ENCODE measurements at places on chromosomes 2 and 18.

- no peak overlapping the region for H3K4me3 ChIP-seq
- DNase-seq: no peak
These were observed 100.1 kb downstream of the CTNNA2 start for GRCh38 chr2:79612999-79613398.

- no peak overlapping the region for H3K4me3 ChIP-seq
- H3K27ac ChIP-seq: no peak overlapping the region
- DNase-seq: no peak
These were observed 41.3 kb downstream of the NGEF start for GRCh38 chr2:232971744-232972143.

DNA sequence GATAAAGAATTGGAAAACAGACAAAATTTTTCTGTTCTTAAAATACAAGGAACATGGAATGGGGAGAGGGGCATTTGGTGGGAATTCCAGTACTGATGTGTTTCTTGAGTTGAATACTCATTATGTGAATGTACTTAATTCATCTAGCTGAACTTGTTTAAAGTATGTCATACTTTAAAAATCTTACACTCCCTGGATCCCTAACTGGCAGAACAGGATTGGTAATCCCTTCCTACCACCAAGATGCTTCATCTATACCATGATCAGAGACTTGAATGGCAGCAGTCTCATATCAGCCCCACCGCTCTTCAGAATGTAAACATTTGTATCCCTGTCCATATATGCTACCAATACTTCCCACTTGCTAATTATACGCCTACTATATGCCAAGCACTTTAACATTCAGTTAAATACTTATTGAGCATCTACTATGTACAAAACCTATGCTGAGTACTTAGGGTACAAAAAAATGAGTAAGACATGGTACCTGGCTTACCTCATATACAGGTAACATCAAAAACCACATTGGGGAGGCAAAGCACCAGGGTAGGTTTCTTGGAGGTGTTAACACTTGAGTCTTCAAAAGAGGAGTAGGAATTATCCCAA, 5.3 kb downstream of the MEMO1 start:
- no peak overlapping the region for H3K4me3 ChIP-seq
- H3K27ac ChIP-seq: no peak overlapping the region
- no peaks in the 10 kb centered on the region for H3K27me3 ChIP-seq
- no peaks in the 10 kb centered on the region for H3K36me3 ChIP-seq
- peaks cover 6% of the 10 kb centered on the region for H3K4me1 ChIP-seq

GRCh38 chr2:56018267-56018666, 94.7 kb upstream of the EFEMP1 start:
- H3K36me3 ChIP-seq: no peaks in the 10 kb centered on the region
- no peaks in the 10 kb centered on the region for H3K4me1 ChIP-seq
- no peak overlapping the region for H3K4me3 ChIP-seq
- no peak overlapping the region for H3K27ac ChIP-seq

GRCh38 chr2:96116879-96117533, 635 bp upstream of the ADRA2B start:
- H3K36me3 ChIP-seq: no peaks in the 10 kb centered on the region
- peak; percentile 78 for DNase-seq
- no peak overlapping the region for H3K27ac ChIP-seq
- peak overlapping the region; percentile 74 for H3K4me3 ChIP-seq

- no peaks in the 10 kb centered on the region for H3K27me3 ChIP-seq
- DNase-seq: peak; percentile 50
- H3K36me3 ChIP-seq: 0 out of 2 replicates have a peak, but pooled peaks cover 6% of the 10 kb centered on the region
- H3K4me1 ChIP-seq: no peaks in the 10 kb centered on the region
These were observed 977.1 kb upstream of the SOX11 start for GRCh38 chr2:4715065-4715464.

DNA sequence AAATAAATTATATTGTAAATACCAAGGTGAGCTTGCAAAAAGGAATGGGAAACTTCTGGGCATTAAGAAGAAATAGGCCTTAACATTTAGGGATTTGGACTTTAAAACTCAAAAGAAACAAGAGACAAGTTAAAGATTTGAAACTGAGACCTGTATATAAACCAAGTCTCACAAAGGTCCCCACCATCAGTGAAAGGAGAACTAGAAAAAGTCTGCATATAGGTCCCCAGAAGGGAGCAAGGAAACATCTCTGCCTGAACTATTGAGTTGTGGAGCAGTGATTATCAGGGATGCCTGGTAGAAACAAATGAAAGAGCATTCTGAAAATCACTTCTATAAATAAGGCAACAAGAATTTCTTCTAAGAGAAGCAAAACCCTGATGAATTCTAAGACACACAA, 30.5 kb upstream of the ITGAV start:
- no peak overlapping the region for H3K27ac ChIP-seq
- H3K36me3 ChIP-seq: no peaks in the 10 kb centered on the region
- H3K4me1 ChIP-seq: peaks cover 5% of the 10 kb centered on the region
- no peak overlapping the region for H3K4me3 ChIP-seq
- DNase-seq: no peak

- no peaks in the 10 kb centered on the region for H3K4me1 ChIP-seq
- H3K27ac ChIP-seq: no peak overlapping the region
- H3K4me3 ChIP-seq: no peak overlapping the region
- H3K27me3 ChIP-seq: no peaks in the 10 kb centered on the region
These were observed 7.6 kb upstream of the UXS1 start for GRCh38 chr2:106201661-106202060.
